ENCODE measurements at places on chromosomes 7 and 10.

DNA sequence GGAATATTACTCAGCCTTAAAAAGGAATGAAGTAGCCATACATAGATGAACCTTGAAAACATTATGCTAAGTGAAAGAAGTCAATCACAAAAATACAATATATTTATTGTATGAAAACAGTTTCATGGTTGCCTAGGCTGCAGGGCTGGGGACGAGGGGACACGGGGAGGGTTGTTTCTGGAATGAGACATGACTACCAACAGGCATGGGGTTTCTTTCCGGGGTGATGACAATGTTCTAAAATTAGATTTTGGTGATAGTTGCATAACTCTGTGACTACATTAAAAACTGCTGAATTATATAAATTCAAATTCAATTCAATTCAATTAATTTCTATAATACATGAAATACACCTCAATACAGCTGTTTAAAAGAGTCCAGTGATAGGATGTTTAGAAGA, 88.0 kb downstream of the ARHGAP22 start:
- no peak for DNase-seq

- DNase-seq, result no peak
Measured at GRCh38 chr10:101260764-101261481, 31.7 kb upstream of the LBX1 start.

DNA sequence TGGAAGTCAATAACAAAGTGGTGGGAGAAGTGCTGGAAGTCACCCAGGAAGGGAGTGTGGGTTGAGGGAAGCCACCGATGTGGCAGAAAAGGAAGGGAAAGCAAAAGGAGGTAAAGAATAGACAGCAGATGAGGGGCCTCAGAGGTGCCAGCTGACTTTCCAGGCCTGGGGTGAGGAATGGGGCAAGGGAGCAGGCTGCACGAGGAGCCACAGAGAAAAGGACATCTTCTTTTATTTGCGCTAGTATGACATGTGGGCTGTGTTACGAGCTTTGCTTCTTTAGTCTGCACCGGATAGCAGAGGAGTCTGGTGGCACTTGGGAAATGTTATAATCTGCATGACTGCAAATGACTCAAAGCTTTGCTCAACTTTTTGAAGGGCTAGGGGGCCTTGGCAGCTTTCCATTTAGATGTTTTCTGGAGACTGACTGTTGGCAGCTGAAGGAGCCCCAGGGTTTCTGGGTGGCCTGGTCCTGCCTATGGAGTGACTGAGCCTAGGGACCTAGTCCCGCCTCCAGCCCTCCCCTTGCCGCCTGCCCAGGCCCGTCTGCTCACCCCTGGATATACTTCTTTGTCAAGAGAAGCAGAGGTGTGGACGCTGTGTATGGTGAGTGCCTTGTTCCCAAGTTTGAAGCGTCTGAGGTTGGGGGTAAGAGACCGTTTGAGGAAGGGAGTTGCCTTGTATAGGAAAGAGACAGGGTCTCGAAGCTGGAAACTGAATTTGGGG, 5.1 kb downstream of the PRXL2A start:
- DNase-seq, result no peak

DNA sequence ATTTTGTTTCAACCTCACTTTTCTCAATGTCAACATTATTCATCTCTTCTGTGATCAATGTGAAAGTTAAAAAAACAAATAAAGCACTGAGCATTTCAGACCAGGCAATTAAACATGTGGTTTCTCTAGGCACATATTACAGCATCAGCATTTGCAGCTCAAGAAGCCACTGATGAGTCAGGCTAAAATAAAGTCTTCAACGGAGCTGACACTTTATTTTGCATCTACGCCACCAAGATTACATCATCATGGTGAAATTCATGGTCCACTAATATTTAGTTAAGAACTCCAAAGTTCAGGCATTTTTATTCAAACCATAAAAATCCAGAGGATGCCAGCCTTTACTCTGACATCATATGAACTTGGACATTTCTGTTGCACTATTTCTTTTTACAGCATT, 33.0 kb downstream of the MAGI2 start:
- no peak for DNase-seq

- DNase-seq, result no peak
Measured at GRCh38 chr10:71582506-71583475, 136.8 kb downstream of the C10orf105 start.

DNA sequence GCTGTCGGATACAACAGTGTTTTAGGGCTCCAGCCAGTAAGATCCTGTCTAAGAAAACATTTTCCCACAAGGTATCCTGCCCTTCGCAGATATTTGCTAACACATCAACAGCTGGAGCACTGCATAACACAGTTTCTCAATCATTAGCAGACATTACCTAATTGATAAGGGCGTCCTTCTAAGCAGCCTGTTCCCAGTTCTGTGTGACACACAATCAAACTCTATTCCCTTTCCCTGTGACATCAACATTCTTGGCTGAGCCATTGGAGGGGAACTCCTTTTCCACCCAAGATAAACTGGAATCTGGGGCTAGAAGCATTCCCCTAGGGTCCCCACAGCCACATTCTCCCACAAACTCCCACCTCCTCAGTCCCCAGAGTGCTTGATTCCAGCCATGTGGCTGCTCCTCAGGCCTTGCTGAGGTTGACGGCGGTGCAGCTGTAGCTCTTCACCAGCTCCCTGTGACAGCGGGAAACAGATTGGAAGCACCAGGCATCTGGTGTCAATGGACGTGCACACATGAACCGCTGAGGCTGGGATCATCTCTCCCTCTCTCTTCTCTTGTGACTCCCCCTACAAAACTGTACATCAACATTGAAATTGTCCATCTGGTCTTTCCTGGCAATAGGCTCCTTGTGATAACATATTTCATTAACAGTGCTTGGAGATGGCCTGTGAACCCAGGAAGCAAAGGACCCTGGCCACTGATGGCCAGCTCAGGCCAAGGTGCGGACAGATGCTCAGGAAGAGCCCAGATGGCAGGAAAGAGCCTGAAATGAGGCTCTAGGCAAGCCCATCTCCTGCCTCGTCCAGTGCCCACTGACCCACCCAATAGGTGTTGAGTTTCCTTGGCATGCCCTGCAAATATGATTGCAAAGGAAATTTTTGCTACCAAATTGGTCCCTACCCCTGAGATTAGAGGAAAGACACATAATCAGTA, 131.1 kb upstream of the TBX20 start:
- no peak for DNase-seq
